ENCODE measurements at places on chromosomes 7 and 10. TPM values are rescaled to one million over a fixed set of nuclear protein-coding genes. Genes with fewer than 3 reads are reported as not detected.
A peak's percentile ranks its signal among the peaks of the same experiment; 100 is the strongest.

DNA sequence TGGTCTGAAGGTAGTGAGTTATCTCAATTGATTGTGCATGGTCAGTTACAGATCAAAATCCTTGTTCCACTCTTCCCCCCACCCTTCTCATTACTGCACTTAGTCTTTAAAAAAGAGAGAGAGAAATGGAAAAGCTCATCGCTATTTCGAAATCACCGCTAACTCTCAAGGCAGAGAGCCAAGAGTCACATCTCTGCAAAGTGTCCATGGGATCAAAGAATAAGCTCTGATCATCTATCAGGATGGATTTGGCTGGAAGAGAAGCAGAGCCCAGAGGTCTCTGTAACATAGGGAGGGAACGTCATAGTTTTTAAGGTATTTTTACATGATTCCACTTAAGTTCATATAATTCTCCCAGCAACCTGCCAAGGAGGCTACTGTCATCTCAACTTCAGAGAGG lies 30.0 kb upstream of the MYH16 start:
- DNase-seq: no peak
- H3K27ac ChIP-seq: no peak overlapping the region
- H3K27me3 ChIP-seq: peaks cover 4% of the 10 kb centered on the region
- H3K36me3 ChIP-seq: no peaks in the 10 kb centered on the region
- H3K4me3 ChIP-seq: no peak overlapping the region

- peak overlapping the region; percentile 99 for H3K27ac ChIP-seq
- peak overlapping the region; percentile 100 for H3K4me3 ChIP-seq
- H3K36me3 ChIP-seq: peaks cover 1% of the 10 kb centered on the region
- peak; percentile 57 for DNase-seq
Measured at GRCh38 chr7:30594048-30594539, 584 bp upstream of the GARS1 start.

DNA sequence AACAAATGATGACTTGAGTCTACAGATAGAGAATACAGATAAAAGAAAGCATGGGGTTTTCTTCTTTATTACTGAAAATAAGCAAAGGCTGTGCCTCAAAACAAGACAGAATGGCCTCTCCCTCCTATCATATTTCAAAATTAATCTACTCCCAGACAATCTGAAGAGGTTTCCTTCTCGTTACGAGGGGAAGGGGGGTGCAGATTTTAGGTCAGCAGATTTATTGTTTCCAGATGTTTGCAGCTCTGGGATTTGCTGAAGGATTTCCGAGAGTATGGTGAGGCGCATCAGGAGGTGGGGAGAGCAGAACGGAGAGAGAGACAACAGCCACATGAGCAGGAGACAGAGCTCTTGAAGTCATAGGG lies 89.8 kb downstream of the KIAA1549 start:
- H3K36me3 ChIP-seq: no peaks in the 10 kb centered on the region
- H3K4me3 ChIP-seq: no peak overlapping the region
- no peaks in the 10 kb centered on the region for H3K4me1 ChIP-seq

DNA sequence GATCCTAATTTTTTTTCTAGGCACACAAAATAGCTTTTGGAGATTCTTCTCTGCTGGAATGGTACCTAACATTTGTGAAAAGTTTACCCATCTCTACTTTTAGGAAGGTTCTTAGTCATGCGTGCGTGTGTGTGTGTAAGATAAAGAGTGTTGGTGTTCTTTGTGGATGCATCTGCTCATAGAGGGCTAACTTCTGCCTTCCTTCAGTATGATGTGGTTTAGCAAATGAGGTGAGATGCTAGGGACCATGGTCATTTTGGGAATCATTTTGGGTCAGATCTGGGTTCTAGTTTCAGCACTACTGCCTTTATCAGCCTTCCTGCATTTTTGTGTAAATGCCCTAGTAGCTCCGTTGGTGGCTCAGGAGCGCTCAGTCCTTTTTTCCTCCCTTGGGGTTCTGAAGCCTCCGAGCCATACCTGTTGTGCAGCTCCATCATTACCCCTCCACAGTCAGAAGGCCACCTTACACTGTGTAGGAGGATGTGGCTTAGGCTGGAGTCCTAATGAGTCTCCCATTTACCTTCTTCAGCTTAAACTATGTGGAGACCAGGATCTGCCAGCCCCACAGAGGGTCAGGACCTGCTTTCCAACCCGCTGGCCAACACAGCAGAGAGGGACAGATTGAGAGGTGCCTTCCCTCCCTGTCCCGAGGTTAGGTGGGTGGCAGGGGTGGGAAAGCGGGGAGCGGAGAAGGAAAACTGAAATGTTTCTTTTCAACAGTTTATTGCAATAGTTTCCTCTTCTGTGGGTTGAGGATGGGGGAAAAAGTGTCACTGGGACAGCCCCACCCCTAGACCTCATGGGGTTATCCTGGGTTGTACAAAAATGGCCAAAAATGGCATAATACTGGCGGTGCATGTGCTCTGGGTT lies 31.2 kb downstream of the TSPAN14 start:
- peak overlapping the region; percentile 27 for H3K27ac ChIP-seq
- DNase-seq: no peak
- H3K27me3 ChIP-seq: no peaks in the 10 kb centered on the region
- H3K36me3 ChIP-seq: peaks cover 11% of the 10 kb centered on the region
- peaks cover 46% of the 10 kb centered on the region for H3K4me1 ChIP-seq
- H3K4me3 ChIP-seq: peak overlapping the region; percentile 43

DNA sequence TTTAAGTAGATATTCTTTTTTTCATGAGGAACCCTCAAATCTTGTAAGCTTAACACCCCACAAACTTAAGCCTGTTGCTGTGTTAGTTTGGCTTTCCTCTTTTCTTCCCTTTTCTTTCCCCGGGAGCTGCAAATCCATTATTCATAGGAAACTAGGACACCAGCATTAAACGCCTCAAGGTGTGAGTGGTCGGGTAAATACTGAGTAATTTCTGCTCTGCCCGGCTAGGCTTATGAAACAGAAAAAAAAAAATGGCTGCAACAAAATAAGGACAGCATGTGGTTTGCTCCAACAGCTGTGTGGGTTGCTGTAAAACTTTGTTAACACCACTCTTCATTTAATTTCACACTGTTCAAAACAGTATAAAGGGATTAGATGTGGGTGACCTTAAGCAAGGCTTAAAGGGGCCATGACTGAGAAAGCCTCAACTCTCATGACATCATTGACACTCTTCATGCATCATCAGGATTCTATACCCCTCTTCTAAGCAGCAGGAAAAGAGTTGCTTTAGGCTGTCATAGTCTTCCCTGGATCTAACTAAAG lies 104.1 kb downstream of the AOAH start:
- no peaks in the 10 kb centered on the region for H3K27me3 ChIP-seq
- H3K4me1 ChIP-seq: peaks cover 42% of the 10 kb centered on the region
- no peak overlapping the region for H3K4me3 ChIP-seq
- no peaks in the 10 kb centered on the region for H3K36me3 ChIP-seq
- DNase-seq: no peak
- H3K27ac ChIP-seq: no peak overlapping the region

DNA sequence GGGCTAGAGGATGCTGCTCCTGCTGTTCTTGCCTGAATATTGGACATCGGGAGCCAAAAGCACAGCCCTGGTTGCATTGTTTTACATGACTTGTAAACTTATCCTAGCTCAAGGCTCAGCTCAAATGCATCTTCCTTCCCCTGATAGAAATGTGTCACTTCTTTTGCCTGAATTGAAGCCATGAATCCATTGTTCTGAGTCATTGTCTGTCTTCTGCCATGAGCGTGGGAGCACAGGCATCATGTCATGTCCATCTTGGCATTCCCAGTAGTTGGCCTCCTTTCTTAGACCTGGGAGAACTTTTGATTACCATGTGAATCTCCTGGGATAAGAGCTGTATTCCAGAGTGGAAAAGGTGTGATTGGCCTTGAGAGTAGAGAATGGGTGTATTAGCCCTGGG lies 54.1 kb upstream of the OPN4 start:
- peaks cover 34% of the 10 kb centered on the region for H3K27me3 ChIP-seq
- DNase-seq: no peak
- no peaks in the 10 kb centered on the region for H3K4me1 ChIP-seq
- H3K36me3 ChIP-seq: no peaks in the 10 kb centered on the region
- H3K27ac ChIP-seq: no peak overlapping the region

The FRAT1 gene
- polyA plus RNA-seq: 15.7 TPM

The COA1 gene
- polyA plus RNA-seq: 96.6 TPM

The GATA3 gene
- polyA plus RNA-seq: not detected

The ARHGAP22 gene
- polyA plus RNA-seq: 7.9 TPM

The PPP1R3C gene
- polyA plus RNA-seq: not detected

The PHKG1 gene
- polyA plus RNA-seq: 0.41 TPM
